ENCODE measurements at places on chromosomes 7 and 10.

DNA sequence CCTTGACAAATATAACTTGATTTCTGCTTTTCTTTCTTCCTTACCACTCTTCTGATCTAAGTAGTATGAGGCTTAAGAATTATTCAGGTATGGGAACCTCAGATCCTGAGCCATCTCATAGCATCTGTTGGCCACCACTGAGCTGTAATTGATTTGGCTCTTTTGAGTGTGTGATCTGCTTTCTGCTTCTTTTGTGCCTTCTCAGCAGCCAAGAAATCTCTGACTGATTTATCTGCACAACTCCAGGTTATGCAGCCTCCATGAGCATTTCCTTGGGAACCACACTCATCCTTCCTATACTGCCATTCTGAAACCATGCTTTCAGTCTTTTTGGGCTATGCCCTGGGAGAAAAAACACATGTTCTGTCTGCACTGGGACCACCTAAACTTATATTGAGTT, 178.0 kb upstream of the FAM3C start:
- no peak for DNase-seq

GRCh38 chr10:42975558-42976340, 101.1 kb upstream of the RET start:
- no peak for DNase-seq

DNA sequence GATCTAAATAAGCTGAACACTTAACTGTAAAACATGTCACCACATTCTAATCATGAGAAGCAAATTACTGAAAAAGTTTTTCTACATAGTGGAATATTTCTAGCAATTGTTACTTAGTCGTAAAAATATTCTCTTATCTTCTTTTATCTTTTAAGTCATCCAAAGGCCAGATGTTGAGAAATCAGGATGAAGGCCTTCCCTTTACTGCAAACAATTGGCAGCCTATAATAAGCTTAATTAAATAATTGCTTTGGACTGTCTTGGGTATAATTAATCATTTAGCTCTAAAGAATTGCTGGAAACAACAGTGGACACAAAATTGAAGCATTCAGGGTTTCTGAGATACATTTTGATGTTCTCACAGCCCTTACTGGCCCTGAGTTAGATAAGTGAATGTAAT, 226.5 kb downstream of the FANK1 start:
- DNase-seq, result no peak

DNA sequence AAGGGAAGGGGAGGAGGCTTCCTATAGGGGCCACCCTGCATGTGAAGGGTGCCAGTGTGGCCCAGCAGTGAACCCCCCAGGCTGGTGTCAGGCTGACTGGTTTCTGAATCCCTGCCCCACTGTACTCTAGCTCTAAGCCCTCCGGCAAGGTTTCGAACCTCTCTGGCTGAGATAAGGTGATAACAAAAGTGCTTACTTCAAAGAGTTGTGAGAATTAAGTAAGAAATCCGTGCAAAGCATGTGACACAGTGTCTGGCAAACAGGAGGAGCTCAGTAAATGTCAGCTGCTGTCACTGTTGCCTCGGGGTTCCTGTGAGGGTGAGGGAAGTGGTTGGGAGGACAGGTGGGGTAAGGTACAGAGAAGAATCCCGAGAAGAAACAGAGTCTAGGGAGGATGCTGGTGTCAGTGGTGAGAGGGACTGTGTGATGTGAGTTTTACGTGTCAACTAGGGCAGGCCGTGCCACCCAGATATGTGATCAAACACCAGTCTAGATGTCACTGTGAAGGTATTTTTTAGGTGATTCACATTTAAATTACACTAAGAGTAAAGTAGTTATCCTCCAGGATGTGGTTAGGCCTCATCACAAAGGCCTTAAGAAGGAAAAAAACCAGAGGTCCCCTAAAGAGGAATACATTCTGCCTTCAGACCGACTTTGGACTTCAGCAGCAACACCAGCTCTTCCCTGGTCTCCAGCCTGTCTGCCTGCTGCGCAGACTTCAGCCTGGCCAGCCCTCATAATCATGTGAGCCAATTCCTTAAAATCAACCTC, 64.4 kb downstream of the BPGM start:
- DNase-seq, result no peak

GRCh38 chr10:101076630-101077029, 14.8 kb downstream of the KAZALD1 start:
- no peak for DNase-seq
